ENCODE measurements at places on chromosomes 6 and 20. TPM values are rescaled to one million over a fixed set of nuclear protein-coding genes. Genes with fewer than 3 reads are reported as not detected.

DNA sequence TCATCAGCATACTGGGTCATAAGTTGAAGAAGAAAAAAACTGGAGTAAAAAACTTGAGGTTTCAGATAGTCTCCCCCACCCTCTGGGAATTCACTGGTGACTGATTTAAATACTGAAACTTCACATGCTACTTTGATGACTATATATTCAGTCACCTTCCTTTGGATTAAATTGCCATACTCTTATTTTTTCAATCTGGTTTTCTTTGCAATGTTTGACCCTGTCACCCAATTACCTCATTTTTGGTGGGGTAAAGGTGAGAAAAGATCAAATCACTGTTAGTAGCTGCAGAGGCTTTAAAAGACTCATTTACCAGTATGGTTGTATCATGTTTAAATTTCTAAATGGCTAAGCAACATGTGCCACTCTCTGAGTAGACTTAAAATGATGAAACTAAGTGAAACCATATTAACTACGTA is 862.7 kb upstream of the FLRT3 start:
- DNase-seq, result no peak

- no peak for DNase-seq
Observed at GRCh38 chr6:109762166-109762565, 71.1 kb downstream of the FIG4 start.

GRCh38 chr6:100307561-100307960 is 157.2 kb downstream of the SIM1 start:
- no peak for DNase-seq

- no peak for DNase-seq
Observed at GRCh38 chr6:105500693-105501092, 97.8 kb upstream of the PREP start.

DNA sequence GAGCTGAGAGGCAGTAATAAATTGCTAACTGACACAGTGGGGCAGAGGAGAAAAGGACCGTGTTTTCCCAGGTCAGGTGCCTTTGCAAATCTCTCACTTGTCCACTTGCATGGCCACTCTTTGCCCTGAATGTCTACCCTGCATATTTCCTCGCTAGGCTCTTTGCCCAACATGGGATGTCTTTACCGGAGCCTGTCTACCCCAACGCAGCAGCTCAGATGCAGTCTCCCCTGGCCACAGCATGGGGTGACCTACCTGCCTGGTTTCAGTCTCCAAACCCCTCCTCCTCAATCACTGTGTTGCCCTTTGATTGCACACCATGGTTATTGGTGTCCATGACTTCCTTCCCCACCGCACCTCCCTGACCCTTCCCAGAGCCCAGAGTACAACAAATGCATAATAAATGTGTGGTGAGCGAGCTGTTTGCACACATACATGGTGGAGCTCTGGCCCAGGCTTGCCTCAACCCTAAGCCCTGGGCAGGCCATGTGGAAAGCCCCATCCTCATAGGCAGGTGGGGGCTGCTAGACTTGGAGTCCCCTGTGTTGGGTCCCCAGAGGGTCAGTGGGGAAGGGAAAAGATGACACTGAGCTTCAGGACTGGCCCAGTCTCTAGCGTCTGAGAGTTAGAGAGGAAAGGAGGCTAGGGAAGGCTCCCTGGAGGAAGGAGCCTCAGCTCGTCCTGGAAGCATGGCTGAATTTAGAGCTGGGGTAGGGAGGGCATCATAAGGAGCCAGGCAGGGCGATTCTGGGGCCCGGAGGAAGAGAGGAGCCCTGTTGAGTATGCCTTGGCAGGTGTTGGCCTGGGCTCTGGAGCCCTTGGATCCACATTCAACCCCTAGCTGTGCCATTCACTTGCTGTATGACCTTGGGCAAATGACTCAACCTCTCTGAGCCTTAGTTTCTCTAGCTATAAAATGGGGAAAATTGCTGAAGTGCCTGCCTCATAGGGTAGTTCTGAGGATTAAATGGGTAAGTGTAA is 4.4 kb upstream of the BPIFB6 start:
- no peak for DNase-seq

DNA sequence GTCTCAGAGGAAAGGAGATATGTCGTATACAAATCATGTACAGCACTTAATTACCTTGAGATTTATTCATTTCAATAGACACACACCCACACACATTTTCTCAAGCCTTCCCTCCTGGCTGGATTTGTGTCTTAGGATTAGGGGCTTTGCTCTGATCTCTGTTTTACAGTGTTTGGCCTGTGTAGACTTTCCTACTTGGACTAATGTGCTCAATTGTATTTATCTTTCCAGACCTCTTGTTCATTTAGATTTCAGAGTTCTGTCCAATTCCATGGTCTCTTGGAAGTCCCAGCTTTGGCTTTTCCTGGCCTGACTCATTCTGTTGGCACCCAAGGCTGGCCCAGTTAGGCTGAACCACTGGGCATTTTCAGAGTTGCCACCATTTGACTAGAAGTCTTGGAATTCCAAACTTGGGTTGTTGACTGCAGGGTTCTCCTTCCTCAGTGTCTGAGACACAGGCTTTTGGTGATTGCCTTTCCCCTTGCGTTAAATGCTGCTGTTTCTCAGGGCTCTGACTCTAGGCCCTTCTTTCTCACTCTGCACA is 8.9 kb upstream of the RFPL4B start:
- DNase-seq, result no peak

- no peak for DNase-seq
Observed at GRCh38 chr6:35678021-35678654, 10.6 kb downstream of the FKBP5 start.

DNA sequence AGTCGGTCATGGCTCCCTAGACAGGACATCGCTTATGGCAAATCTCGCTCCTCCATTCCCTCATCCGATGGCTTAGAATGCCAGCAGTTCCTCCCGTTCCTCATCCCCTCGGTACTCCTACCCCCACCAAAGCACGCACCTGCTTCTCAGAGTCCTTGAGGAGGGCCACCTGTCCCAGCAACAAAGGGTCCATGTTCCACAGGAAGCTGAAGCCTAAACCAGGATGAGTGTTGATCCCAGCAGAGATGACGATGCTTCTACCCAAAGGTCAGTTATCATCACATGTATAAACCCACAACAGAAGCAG is 111.2 kb downstream of the THBS2 start:
- DNase-seq, result no peak

DNA sequence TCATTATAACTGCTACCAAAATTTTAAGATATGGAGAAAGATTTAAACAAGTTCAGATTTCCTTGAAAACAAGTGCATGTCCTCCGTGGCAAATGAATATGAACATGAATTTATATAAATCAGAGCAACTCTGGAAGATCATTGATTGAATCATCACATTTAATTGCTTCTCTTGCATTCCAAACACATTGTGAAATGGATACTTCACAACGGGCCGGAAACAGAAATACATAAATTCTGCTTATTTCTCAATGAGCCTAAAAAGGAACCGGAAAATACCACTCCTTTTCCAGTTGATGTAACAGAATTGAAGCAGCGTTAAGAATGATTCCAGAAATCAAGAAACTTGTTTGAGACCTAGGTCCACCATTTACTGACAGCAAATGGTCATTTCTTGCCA is 134.6 kb upstream of the BTN3A2 start:
- no peak for DNase-seq

GRCh38 chr6:51049983-51050877 is 231.6 kb downstream of the TFAP2B start:
- DNase-seq, result no peak

- peak; percentile 69 for DNase-seq
Observed at GRCh38 chr20:63520934-63521601, 503 bp downstream of the PPDPF start.

DNA sequence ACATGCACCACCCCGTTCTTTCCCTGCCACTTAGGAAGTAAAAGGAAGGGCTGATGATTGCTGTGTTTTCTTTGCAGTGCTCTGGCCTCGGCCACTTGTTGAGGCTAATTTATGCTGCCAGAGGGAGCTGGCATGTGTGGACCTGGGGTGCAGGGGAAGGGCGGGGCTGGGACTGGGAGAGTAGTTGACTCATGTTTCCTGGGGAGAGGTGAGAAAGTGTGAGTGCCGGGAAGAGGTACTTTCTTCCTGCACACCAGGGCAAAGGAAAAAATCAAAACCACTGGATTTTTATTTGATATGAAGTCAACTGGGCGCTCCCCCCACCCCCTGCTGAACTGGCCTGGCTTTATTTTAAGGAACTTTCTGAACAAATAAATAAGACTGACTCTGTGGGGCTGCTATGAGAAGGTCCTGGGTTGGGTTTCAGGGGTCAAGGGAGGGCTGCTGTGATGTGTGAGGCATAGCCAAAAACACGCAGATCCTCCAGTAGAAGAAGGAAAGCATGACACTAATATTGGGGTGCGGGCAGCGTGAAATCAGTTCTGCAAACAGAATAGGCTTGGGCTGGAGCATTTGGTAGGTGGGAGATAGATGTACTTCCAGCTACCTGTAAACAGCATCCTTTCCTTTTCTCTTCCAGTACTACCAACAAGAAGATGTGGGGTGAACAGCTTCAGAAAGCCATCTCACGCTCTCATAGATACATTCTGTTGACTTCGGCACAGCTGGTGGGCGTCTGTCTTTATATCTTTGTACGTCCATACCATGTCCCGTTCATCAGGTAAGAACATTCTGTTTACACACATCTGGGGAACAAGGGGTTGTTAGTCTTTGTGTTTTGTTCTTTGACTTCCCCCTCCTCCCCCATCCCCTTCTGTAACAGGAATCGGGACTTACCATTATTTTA is 87.5 kb downstream of the SYNJ2 start:
- no peak for DNase-seq

GRCh38 chr6:6717953-6718352 is 129.4 kb downstream of the LY86 start:
- no peak for DNase-seq

C20orf144 gene
- 0.28 TPM for total RNA-seq

LIN28B gene
- total RNA-seq, result 0.05 TPM

BPIFB6 gene
- not detected for total RNA-seq

KIAA0408 gene
- total RNA-seq, result 18.5 TPM

TEAD3 gene
- 1.8 TPM for total RNA-seq

DZANK1 gene
- 1.3 TPM for total RNA-seq

Measured in activated T-helper 2 cell treated with anti-CD3 and anti-CD28 coated beads, Interferon-gamma antibody, Interleukin-2, Interleukin-4, amounts not matched to agents 10 μg/mL and 5 μg/mL and 100 μg/mL, durations not matched to agents 14 hours and 24 hours and 36 hours (primary cell).